ENCODE measurements at places on chromosomes 7 and 10.

GRCh38 chr7:141359262-141359661, 191.9 kb upstream of the AGK start:
- no peak for DNase-seq

DNA sequence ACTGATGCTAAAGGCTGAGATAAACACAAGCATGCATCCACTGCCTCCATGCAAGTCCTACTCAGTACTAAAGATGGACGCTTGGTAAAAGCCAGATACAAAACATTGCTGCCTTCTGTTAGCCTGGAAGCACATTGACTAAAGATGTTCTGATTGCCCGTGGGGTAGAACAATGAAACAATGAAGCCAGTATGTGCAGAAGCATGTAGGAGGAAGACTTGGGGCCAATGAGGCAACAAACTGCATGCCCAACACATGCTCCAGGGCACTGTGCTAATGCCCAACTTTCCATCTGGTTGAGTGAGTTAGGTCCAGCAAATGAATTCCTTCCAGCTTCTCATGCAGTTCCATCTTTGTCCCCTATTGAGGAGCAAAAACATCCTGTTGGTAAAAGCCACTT, 1245.5 kb downstream of the GATA3 start:
- no peak for DNase-seq

DNA sequence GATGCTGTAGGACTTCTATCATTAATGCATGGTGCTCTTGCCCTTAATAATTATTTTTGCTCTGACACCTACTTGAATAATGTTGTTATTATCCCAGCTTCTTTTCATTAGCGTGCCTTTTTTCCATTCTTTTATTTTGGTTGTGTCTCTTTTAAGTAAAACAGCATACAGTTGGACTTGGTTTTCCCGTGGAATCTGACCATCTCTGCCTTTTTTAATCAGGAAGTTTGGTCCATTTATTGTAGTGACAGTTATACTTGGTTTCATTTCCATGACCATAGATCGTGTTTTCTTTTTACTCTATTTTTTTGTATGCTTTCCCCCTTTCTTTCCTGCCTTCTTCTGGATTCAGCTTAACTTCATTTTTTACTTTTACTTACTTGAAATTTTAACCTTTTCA, 4.6 kb downstream of the PAPOLB start:
- no peak for DNase-seq

GRCh38 chr10:114631666-114632417, 26.2 kb downstream of the ABLIM1 start:
- DNase-seq, result no peak

DNA sequence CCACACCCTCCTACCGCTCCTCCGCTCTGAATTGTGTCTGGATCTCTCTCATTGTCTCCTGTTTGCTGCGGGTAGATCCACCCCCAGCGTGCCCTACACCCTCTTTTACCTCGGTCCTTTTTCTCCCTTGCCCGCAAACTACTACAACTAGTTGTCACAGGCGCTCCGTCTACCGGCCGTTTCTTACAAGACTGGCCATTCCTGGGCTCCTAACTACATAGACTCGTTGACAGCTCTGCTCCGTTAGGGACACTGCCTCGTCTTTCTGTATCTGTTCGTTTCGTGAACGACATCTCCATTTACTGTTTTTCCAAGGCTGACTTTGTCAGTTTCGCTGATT, 786 bp downstream of the TAF3 start:
- DNase-seq, result peak; percentile 53

DNA sequence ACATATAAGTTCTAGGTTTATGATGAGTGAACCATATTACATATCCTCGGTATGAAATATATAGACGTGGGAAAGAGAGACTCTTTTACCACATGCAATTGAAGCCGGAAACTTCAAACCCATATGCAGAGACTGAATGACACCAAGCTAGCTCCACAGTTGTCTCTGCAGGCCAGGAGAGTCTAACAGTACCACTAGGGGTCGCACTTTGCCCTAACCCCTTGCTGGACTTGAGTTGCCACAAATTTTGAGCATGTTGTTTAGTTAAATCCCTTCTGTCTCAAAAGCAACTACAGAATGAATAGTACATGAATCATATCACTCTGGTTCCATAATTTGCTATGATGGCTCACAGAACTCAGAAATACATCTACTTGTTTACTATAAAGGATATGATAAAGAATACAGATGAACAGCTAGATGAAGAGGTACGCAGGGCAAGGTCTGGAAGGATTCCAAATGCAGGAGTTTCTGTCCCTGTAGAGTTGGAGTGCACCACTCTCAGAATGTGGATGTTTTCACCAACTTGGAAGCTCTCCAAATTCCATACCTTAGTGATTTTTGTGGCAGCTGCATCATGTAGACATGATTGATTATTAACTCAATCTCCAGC, 112.4 kb upstream of the YAE1 start:
- peak; percentile 54 for DNase-seq

GRCh38 chr10:47295411-47295810, 4.6 kb upstream of the GDF10 start:
- DNase-seq, result no peak

- DNase-seq, result peak; percentile 53
Measured at GRCh38 chr10:114715171-114715670, 57.1 kb upstream of the ABLIM1 start.

- DNase-seq, result no peak
Measured at GRCh38 chr10:62517252-62517651, 143.1 kb downstream of the ZNF365 start.

- peak; percentile 90 for DNase-seq
Measured at GRCh38 chr7:84258628-84259027, 64.0 kb upstream of the SEMA3A start.

DNA sequence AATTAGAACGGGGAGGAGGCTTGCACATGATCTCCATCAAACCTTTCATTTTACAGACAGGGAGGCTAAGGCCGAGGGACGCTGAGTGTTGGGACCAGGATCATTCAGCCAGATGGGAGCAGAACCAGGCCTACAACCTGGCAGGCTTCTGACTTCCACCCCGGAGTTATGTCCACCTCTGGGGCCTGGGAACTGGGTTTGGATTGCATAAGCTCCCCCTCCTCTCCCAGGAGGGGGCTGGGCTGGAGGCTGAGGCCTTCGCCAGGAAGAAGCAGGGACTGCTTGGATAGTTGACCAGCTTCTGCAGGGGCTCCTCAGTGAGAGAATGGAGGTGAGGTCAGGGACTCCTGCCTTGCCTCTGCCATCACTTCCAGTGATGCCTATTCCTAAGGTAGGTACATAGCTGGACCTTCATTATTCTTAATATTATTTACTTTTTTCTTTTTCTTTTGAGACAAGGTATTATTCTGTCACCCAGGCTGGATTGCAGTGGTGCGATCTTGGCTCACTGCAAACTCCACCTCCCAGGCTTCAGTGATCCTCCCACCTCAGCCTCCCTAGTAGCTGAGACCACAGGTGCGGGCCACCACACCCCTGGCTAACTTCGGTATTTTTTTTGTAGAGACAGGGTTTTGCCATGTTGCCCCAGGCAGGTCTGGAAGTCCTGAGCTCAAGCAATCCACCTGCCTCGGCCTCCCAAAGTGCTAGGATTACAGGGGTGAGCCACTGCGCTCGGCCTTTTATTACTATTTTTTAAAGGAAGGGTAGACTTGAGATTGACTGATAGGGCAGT, 1.3 kb downstream of the SNX10 start:
- no peak for DNase-seq

GRCh38 chr10:13973742-13974141, 357.0 kb downstream of the FRMD4A start:
- DNase-seq, result no peak

- DNase-seq, result no peak
Measured at GRCh38 chr7:38893061-38893460, 15.9 kb downstream of the VPS41 start.

Data from AG10803 (cell line).